Heart right ventricle (tissue), 16 donors: ENCODE measurements at places on chromosomes 12 and 14.

- no peak overlapping the region for H3K4me3 ChIP-seq
- H3K4me1 ChIP-seq, result no peaks in the 10 kb centered on the region
- DNase-seq, result no peak
- no peaks in the 10 kb centered on the region for H3K27me3 ChIP-seq
These were observed 146.5 kb downstream of the MON2 start for GRCh38 chr12:62613081-62613480.

GRCh38 chr12:85301051-85301450 lies 21.0 kb downstream of the ALX1 start:
- no peak for DNase-seq
- no peaks in the 10 kb centered on the region for H3K36me3 ChIP-seq
- no peak overlapping the region for H3K4me3 ChIP-seq
- no peak overlapping the region for H3K27ac ChIP-seq
- no peaks in the 10 kb centered on the region for H3K4me1 ChIP-seq

DNA sequence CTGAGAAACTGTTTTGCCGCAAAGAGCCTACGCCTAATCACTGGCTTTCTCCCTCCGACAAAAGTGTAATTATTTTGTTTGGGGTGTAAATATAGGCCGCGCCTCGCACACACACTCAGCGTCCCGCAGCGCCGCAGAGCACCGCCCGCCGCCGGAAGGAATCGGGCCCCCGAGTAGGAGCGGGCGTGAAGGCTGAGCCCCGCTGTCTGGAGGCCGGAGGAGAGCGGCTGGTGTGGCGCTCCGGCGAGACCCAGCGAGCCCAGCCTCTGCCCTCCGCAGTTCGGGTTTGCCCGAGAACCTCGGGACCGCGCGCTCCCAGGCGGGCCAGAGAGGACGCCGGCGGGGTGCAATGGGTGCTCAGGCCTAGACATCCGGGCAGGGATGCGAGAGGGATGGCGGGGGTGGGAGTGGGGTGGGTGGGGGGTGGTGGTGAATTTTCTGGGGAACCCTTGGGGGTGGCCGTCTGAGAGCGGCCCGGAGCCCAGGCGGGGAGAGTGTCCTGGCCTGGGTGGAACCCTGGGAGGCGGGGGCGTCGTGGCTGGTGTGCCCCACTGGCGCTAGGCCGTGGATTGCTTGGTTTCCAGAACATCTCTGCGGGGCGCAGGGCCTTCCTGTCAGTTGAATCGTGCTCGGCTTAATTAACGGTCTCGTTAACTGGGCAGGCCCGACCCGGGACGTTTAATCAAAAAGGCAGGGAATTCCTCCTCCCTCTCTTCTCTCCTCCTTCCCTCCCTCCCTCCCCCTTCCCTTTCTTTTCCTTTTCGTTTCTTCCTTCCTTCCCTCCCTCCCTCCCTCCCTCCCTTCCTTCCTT lies 4.7 kb upstream of the LHX5 start:
- peaks cover 98% of the 10 kb centered on the region for H3K27me3 ChIP-seq
- no peaks in the 10 kb centered on the region for H3K36me3 ChIP-seq
- no peak overlapping the region for H3K27ac ChIP-seq
- no peak overlapping the region for H3K4me3 ChIP-seq
- no peaks in the 10 kb centered on the region for H3K4me1 ChIP-seq
- DNase-seq, result no peak

GRCh38 chr12:50711121-50711520 lies 52.8 kb upstream of the ATF1 start:
- peaks cover 87% of the 10 kb centered on the region for H3K36me3 ChIP-seq
- no peak overlapping the region for H3K4me3 ChIP-seq
- H3K27ac ChIP-seq, result no peak overlapping the region
- H3K27me3 ChIP-seq, result no peaks in the 10 kb centered on the region
- H3K4me1 ChIP-seq, result no peaks in the 10 kb centered on the region
- no peak for DNase-seq
